ENCODE measurements at places on chromosomes 2 and 18. TPM values are rescaled to one million over a fixed set of nuclear protein-coding genes. Genes with fewer than 3 reads are reported as not detected.

The CHRNG gene
- not detected for total RNA-seq

The LYPD6B gene
- total RNA-seq, result 3.4 TPM

The INO80C gene
- total RNA-seq, result 11.3 TPM

The TMEM17 gene
- total RNA-seq, result 4.4 TPM

The TPO gene
- not detected for total RNA-seq

The KIAA2012 gene
- total RNA-seq, result 0.98 TPM

The MAL gene
- not detected for total RNA-seq

The E2F6 gene
- 8.9 TPM for total RNA-seq

The DSG4 gene
- total RNA-seq, result not detected

The GCG gene
- total RNA-seq, result 0.49 TPM

The TCF23 gene
- total RNA-seq, result not detected

The HOXD3 gene
- total RNA-seq, result not detected

The B3GNT7 gene
- total RNA-seq, result 0.98 TPM

The IL1RL1 gene
- total RNA-seq, result 0.25 TPM

The CCDC68 gene
- 1.2 TPM for total RNA-seq

The THSD7B gene
- total RNA-seq, result 12.3 TPM

The EML6 gene
- 3.4 TPM for total RNA-seq

The TUBA4B gene
- total RNA-seq, result not detected

The ANKRD30BL gene
- total RNA-seq, result 8.9 TPM

The NCKAP1 gene
- total RNA-seq, result 163 TPM

The MC4R gene
- total RNA-seq, result 1.2 TPM

The SLC11A1 gene
- total RNA-seq, result 2.0 TPM

The PCARE gene
- total RNA-seq, result under 0.01 TPM

The ANKRD44 gene
- total RNA-seq, result 74.3 TPM

The RIT2 gene
- total RNA-seq, result 16.0 TPM

The CDKL4 gene
- 5.7 TPM for total RNA-seq

The GPR35 gene
- total RNA-seq, result 0.98 TPM

Data from temporal lobe (tissue), 4 donors.